Kidney epithelial cell (primary cell): ENCODE measurements at places on chromosomes 4 and X.

- DNase-seq, result no peak
Observed at GRCh38 chr4:54165011-54165410, 64.1 kb upstream of the PDGFRA start.

GRCh38 chrX:9611436-9612145, 146.7 kb downstream of the TBL1X start:
- no peak for DNase-seq

- DNase-seq, result no peak
Observed at GRCh38 chr4:90990284-90990683, 863.1 kb downstream of the CCSER1 start.

GRCh38 chrX:22652596-22652995, 347.2 kb upstream of the DDX53 start:
- DNase-seq, result no peak

- no peak for DNase-seq
Observed at GRCh38 chr4:71771613-71772012, 12.3 kb downstream of the GC start.

- DNase-seq, result no peak
Observed at GRCh38 chr4:101239665-101240064, 107.7 kb downstream of the PPP3CA start.

DNA sequence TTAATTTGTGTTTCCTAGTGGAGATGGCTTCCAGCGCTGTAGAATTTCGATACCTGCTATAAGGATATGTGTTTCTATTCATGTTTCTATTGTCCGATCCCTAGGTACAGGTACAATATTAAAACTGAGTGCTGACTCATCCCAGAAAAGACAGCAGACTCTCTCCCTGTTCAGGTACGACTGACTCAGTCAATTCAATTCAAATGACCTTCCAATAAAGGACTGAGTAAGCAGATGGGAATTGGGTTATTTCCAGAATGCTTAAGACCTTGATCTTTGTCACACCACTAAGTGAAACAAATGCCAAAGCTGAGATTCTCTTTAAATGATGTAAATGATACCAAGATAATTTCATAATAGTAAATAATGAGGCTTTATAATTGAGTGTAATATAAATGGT, 1596.9 kb downstream of the RPA4 start:
- no peak for DNase-seq

DNA sequence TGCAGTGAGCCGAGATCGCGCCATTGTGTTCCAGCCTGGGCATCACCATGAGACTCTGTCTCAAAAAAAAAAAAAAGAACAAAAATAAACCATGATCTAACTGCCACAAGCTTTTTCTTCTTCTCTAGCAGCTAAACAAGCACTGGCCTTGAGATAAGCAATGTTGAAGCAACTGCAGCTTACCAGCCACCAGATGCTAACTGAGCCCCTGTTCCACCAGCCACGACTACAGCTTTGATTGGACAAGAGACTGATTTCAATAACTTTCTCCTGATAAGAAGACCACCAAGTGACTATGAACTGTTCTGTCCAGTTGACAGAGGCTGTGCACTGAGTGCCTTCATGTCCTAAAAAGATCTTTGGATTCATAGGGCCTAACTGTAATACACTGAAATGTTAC, 58.5 kb downstream of the DCTD start:
- DNase-seq, result no peak

- no peak for DNase-seq
Observed at GRCh38 chrX:3244203-3244743, 102.2 kb downstream of the MXRA5 start.

DNA sequence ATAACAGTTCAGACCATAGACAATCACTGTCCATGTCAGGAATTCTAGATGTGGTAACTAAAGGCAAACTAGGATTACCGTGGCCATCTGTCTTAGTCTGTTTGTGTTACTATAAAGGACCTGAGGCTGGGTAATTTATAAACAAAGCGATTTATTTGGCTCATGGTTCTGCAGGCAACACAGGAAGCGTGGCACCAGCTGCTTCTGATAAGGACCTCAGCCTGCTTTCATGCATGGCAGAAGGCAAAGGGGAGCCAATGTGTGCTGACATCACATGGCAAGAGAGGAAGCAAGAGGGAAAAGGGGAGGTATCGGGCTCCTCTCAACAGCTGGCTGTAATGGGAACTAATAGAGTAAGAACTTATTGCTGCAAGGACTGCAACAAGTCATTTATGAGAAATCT, 376.7 kb downstream of the GPM6A start:
- no peak for DNase-seq

GRCh38 chr4:112857461-112857860, 192.0 kb upstream of the ANK2 start:
- DNase-seq, result peak; percentile 83

GRCh38 chrX:133175162-133175561, 43.0 kb downstream of the TFDP3 start:
- no peak for DNase-seq

DNA sequence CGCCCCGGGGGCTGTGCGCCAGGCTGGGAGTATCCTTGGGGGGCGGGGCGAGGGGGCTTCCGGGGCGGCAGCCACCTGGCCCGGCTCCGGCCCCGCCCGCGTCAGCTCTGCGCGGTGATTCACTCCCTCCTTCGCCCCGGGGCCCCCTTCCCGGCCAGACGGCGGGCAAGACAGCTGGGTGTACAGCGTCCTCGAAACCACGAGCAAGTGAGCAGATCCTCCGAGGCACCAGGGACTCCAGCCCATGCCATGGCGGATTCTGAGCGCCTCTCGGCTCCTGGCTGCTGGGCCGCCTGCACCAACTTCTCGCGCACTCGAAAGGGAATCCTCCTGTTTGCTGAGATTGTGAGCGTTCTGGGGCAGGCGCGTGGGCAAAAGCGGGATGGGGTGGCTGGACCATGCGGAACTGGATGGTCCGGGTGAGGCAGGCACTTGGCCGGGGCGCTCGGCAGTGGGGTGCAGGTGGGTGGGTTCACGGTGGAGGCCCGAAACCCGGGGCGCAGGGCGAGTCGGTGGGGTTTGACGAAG, at the start of gene PLP2:
PLP2 (plus strand) TSS at position 147 of the 528 bp plus-strand sequence; CDS start at position 250, 103 bp downstream.
- DNase-seq, result no peak

DNA sequence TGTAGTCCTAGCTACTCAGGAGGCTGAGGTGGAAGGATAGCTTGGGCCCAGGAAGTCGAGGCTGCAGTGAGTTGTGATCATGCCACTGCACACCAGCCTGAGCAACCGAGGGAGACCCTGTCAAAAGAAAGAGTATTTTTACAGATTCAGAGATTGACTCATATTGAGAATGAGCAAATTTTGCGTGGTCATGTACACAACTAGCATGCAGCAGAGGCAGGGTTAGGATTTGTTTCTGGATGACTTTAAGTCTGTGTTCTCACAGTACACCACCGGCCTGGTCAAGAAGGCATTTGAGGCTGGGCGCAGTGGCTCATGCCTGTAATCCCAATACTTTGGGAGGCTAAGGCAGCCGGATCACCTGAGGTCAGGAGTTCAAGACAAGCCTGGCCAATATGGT, 44.8 kb upstream of the CBR4 start:
- no peak for DNase-seq

GRCh38 chrX:84415140-84415539, 87.1 kb downstream of the HDX start:
- DNase-seq, result no peak

GRCh38 chr4:14180983-14181601, 553.6 kb upstream of the BOD1L1 start:
- DNase-seq, result no peak

GRCh38 chr4:38449506-38450174, 214.4 kb upstream of the KLF3 start:
- no peak for DNase-seq

GRCh38 chr4:131499141-131499873, 1649.8 kb upstream of the PCDH10 start:
- peak; percentile 28 for DNase-seq

DNA sequence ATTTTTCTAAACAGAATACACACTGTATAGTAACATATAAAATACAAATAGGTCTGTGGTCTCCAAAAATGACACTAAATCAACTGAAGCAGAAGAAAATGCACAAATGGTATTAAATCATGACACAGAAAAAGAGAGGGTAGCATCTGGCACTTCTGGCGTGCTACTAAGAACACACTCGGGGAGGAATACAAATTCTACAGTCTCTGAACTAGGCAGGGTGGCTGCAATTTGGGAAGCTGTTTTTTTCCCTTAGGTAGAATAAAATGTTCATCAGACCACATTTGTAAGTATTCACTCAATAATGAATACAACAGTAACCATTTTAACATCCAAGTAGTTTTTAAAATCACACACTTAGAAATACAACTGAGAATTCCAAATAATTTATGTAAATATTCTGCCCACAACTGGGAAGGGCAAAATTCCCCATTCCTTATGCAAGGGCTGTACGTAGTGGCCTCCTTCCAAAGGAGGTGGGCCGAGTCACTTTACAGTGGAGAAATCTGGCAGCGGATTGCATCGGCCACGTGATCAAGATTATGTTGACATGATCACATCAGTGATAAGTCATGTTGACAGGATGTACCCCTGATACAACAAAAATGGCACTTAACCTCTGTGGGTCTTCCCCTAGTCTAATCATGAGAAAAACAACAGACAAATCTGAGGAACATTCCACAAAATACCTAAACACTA, 101.1 kb downstream of the TSPAN5 start:
- no peak for DNase-seq

- no peak for DNase-seq
Observed at GRCh38 chr4:94576210-94576609, 124.5 kb downstream of the PDLIM5 start.

DNA sequence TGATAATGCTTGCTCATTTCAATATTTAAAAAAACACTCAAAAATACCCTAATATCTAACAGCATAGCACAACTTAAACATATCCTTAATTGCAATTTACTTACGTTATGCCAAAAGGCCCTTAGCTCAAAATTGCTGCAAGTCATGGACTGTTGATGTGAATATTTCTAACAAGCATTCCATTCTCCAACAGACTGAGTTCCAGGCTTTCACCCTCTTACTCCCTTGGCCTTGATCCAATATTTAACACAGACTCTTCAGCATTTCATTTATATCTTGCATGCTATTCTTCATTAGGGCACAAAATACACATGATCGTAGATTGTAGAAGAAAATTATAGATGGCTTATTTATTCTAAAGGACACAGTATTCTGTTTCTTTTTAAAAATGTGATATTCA, 96.5 kb downstream of the RNF150 start:
- DNase-seq, result no peak

- DNase-seq, result no peak
Observed at GRCh38 chrX:31166832-31167231, 95.0 kb upstream of the FTHL17 start.

DNA sequence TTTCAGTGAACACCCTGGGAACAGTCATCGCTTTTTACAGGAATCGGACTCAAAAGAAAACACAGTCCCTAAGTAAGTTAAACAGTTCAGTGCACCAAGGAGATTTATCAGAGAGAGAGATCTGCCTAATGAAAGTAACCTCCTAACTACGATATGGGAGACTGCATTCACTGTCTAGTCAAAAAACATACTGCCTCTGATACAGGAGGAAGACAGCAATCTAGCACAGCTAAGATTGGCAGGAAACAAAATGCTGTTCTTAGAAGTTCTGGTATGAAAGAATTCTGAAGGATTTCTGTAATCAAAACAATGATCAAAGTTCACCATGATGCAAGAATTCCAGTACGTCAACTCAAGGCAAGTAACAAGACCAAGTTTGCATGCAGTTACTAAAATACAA, 92.8 kb downstream of the MAML3 start:
- DNase-seq, result no peak

DNA sequence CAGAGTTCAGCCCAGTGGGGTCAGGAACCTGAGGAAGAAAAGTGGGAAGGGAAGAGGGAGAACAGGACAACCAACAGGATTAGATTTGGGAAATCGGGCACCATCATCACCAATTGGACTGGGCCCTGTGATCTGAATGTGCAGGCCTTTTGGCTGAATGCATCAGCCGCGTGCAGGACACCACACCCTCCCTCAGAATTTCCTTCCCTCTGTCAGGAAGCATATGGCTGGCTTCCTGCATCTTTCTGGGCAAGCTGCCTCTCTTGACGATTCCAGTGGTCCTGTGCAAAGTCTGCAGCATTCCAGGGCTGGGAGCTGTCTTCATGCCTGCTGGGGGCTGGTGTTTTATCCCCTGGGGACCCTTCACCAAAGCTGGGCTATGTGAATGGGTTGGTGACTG, 16.4 kb downstream of the MAGEA4 start:
- DNase-seq, result no peak

DNA sequence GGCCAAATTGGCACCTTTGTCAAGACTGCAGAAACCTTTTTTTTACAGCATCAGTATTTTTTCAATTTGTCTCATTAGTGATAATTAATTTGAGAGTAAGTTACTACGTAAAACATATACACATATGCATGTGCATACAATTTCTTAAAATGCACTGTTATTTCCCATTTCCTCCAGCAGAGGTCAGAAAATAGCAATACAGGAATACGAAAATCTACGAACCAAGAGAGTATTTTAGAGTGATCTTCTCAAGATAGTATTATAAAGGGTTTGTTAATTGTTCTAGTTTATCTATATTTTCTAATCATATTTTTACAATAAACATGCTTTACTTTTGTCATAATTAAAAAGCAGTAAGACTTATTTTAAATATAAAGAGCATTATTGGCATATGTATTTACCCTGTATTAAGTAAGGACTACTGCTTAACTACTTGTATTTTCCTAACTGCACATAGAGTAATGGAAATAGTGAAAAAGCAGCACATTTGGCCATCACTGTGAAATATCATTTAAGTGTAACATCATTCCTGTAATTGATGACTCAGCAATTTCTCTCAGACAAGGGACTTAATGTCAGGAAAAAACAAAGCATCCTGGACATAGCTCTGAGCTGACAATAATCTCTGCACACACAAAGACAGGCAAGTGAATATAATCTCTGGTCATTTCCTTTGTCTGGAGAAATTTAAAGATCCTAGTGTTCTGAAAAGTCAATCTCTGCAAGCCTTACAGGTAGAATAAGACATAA, 45.6 kb downstream of the MAOB start:
- no peak for DNase-seq

GRCh38 chr4:165367040-165367439, 11.8 kb upstream of the CPE start:
- DNase-seq, result no peak

DNA sequence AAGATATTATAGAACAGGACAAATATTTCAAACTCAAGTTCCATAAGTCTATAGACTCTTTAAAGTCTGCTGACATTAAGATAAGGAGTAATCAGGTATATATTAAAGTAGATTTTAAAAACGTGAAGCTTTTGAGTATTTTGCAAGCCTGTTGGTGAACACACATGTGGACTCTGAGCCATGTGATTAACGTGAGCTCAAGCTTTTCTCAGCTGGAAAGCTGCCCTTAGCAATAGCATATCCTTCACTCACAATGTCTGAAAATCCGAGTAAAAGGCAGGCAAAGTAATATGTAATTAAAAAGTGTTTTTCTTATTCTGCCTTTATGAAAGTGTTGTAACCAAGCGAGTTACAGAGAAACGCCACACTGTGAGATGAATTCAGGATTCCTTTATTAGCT, 140.5 kb upstream of the AADAT start:
- DNase-seq, result no peak

GRCh38 chrX:36983831-36984230, 24.3 kb upstream of the FAM47C start:
- no peak for DNase-seq
